ENCODE measurements at places on chromosomes 1 and 21. TPM values are rescaled to one million over a fixed set of nuclear protein-coding genes. Genes with fewer than 3 reads are reported as not detected.

DNA sequence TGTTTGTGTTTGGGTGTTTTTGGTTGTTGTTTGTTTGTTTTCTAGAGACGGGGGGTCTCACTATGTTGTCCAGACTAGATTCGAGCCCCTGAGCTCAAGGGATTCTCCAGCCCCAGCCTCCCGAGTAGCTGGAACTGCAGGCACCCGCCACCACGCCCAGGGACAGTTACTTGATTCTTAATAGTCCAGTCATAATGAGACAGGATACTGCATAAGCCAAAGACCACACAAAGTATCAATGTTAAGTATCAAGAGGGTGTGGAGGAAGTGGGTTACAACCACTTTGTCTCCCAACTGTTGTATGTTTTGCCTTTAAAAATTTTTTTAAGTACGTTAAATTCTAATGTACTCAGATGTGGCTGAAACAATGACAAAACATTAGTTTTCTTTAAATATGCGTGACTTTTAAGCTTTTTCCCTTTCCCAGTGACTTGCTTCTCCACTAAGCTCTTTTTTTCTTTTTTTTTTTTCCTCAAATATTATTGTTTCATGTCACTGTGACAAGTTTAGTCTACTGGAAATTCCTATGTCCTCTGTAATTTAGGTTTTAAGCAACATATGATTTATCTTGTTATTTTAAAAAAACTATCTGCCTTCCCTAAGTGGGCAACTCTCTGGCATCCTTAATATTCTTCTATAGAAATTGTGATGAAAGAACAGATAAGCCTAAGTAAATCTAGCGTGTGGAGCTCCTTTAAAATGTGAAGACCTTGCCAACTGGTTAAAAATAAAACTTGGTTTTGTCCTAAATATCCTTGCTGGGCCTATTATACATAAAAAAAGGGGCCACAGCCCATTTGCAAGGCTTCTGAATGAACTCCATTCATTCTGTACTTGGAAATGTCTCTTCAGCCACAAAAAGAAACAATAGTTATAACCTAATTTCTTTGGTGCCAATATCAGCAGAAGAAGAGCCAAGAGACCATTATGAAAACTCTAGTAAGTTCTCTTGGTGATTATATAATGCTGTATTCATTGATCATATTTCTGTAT is 56.2 kb upstream of the DPH5 start:
- no peaks in the 10 kb centered on the region for H3K27me3 ChIP-seq
- no peaks in the 10 kb centered on the region for H3K36me3 ChIP-seq
- no peaks in the 10 kb centered on the region for H3K4me1 ChIP-seq
- DNase-seq: no peak
- no peak overlapping the region for H3K27ac ChIP-seq

- no peak overlapping the region for H3K4me3 ChIP-seq
- H3K27ac ChIP-seq: no peak overlapping the region
- H3K4me1 ChIP-seq: no peaks in the 10 kb centered on the region
- DNase-seq: no peak
- no peaks in the 10 kb centered on the region for H3K36me3 ChIP-seq
- H3K27me3 ChIP-seq: no peaks in the 10 kb centered on the region
Measured at GRCh38 chr1:6178751-6179563, 1.2 kb downstream of the CHD5 start.

GRCh38 chr1:167909691-167910180 is 4.2 kb downstream of the ADCY10 start:
- no peaks in the 10 kb centered on the region for H3K4me1 ChIP-seq
- no peak for DNase-seq
- H3K27ac ChIP-seq: no peak overlapping the region
- no peaks in the 10 kb centered on the region for H3K36me3 ChIP-seq
- H3K27me3 ChIP-seq: no peaks in the 10 kb centered on the region

GRCh38 chr1:198176179-198176578 is 19.4 kb downstream of the NEK7 start:
- H3K27me3 ChIP-seq: no peaks in the 10 kb centered on the region
- H3K4me1 ChIP-seq: peaks cover 53% of the 10 kb centered on the region
- DNase-seq: no peak
- no peaks in the 10 kb centered on the region for H3K36me3 ChIP-seq

GRCh38 chr1:168467452-168467851 is 76.3 kb downstream of the XCL2 start:
- no peaks in the 10 kb centered on the region for H3K36me3 ChIP-seq
- no peaks in the 10 kb centered on the region for H3K27me3 ChIP-seq
- no peak for DNase-seq
- H3K4me3 ChIP-seq: no peak overlapping the region
- no peak overlapping the region for H3K27ac ChIP-seq

EPHA10 gene
- total RNA-seq: not detected

FOXD2 gene
- total RNA-seq: 0.25 TPM

NFASC gene
- total RNA-seq: 4.5 TPM

S100B gene
- total RNA-seq: not detected

ZNF683 gene
- total RNA-seq: not detected

TMEM269 gene
- not detected for total RNA-seq

Measured in right lobe of liver (tissue), 6 donors.